ENCODE measurements at places on chromosomes 6 and 20.

DNA sequence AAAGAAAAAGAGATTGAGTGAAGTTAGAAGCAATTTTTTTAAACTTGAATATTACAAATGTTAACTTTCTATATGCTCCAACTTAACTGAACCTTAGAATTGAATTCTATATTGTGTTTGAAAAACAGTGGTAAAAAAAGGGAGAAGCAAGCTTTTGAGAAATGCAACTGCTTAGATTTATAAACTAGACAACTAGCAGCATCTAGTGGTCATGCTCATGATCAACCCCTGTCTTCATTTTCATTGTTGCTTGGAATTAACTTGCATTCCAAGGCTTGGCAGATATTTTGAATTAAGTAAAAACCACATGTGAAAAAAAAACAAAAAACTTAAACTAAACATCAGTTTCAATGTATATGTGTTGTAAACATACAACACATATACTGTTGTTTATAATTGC lies 113.1 kb downstream of the C6orf58 start:
- no peak for DNase-seq

GRCh38 chr20:4585104-4585753 lies 136.5 kb upstream of the PRND start:
- no peak for DNase-seq

- DNase-seq = no peak
These were observed 10.2 kb upstream of the EPB41L1 start for GRCh38 chr20:36144336-36144735.

DNA sequence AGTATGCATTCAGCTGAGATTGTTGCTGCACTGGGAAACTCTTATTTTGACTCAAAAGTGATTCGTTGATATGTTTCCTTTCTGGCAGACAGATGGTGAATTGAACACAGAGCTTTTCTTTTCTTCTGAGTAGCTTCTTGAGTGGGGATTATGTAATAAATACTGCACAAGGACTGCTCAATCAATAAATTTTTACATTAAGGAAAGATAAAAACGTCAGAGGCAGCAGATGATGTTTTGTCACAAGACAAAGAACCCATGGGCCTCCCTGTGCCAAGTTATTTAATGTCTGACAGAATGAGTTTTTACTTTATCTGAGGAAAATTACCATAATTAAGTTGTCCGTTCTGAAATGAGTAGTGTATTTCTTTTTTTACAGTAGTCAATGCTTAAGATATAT lies 460.3 kb downstream of the UTRN start:
- DNase-seq = no peak

DNA sequence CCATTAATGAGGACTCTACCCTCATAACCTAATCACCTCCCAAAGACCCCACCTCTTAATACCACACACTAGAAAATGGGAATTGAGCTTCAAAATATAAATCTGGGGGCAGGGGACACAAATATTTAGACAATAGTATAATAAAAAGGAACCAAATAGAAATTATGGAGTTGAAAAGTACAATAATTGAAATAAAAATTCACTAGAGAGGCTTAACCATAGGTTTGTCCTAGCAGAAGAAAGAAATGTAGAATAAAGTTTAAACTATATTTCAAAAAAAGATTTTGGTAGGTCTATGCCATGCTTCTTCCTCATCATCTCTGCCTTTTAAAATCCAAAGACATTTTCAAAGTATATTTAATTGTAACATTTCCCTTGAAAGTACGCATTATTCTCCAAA lies 19.5 kb upstream of the HLA-DQA1 start:
- no peak for DNase-seq

GRCh38 chr20:62239278-62239879 lies 1.1 kb downstream of the OSBPL2 start:
- no peak for DNase-seq

- peak; percentile 61 for DNase-seq
These were observed 1.2 kb downstream of the TGIF2 start for GRCh38 chr20:36574366-36575135.

DNA sequence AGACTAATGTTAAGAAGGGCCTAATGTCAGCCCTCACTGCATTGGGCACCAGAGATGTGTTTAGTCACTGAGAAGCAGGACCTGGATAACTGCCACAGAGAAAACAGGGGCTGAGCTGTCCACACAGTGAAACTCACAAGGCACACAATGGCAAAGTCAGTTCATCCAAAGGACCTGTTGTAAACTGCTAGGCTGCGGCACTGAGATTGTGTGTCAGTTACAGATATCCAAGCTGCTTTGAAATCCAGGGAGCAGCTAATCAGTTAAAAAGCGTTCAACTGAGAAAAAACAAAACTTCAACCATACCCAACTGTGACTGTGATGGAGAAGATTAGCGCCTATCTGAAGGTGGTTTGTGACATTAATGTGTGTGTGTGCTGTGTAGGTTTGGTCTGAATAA lies 27.8 kb upstream of the TMEM14A start:
- DNase-seq = no peak

GRCh38 chr20:19617256-19617655 lies 140.8 kb upstream of the RIN2 start:
- no peak for DNase-seq

GRCh38 chr6:98847416-98847778 lies 13.0 kb downstream of the POU3F2 start:
- no peak for DNase-seq

GRCh38 chr20:17612287-17612991 lies 42.6 kb downstream of the DSTN start:
- peak; percentile 14 for DNase-seq

DNA sequence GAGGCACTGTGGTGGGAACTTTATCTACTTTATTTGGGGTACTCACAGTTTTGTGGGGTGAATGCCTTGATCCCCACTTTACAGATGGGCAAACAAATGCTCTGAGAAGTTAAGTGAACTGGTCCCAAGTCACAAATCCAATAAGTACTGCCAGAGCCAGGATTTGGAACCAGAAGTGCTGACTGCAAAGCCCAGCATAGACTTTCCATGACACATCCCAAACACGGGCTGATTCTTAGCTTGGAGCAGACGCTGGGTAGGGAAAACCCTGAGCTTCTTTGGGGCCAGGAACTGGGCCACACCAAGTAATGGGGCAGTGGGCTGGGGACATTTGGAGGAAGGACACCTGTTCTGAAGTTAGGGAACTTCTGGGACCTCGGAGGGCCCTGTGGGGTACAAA lies 20.3 kb downstream of the RIN2 start:
- DNase-seq = no peak

- DNase-seq = no peak
These were observed 160.0 kb downstream of the HACE1 start for GRCh38 chr6:104699593-104700329.

DNA sequence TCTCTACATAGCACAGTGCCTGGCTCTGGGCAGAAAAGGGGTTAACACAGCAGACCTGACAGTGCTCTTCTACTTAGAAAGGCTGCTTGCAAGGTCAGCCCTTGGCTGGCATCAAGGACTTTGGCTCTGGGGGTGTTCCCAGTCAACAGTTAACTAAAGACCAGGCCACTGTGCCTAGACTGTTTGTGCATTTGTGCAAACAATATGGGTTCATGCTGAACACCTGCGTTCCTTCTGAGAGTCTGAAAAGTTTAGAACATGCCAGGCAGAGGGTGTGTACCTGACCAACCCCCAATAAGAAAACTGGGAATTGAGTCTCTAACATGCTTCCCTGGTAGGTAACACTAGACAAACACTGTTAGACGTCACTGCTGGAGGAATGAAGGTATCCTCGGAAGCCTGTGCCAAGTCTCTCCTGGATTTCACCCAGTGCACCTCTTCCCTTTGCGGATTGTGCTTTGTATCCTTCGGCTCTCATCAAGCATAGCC lies 110.7 kb downstream of the PDE10A start:
- DNase-seq = no peak

DNA sequence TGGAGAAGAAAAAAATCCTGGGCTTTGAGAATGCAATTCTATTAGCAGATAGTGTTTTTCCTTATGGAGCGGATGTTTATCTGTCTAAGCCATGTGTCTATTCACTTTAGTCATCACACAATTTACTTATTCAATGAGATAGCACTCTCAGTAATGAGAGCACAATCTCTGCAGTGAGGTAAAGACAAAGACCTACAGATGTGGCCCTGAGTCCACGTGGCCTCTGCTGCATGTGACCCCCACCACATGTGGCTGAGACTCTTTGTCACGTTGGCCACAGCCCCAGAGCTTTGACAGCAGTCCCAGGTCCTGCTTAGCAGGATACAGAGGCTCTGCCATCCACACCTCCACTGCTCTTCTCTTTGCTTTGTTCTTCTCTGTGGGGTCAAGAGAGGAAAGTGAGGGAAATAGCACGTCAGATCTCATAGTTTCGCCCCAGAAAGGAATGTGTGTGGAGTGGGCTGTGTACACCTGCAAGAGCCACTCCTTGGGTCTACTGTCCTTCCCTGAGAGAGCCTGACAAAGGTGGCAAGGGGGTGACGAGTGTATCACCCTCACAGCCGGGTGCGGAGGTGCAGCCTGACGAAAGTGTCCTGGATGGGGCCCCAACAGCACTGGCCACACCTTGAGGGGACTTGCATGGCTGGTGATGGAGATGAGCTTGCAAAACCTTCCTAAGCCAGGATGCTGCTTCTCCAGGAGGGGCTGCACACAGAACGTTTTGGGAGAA lies 40.7 kb downstream of the ZNF831 start:
- no peak for DNase-seq

DNA sequence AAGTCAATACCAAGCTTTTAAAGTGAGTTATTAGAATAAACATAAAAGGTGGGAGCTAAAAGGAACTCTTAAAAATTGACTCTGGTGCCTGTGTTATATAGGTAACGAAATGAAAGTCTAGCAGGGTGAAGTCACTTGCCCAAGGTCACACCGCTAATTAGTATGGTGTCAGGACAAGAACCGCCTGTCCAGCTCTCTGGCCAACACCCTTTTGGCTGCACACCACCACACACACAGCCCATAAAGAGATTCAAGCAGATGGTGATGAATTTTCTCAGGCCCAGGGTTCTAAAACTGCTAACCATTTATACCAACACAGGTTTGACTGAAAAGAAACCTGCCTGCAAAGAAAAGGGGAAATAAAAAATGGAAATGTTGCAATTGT lies 20.2 kb downstream of the GFOD1 start:
- DNase-seq = no peak

- no peak for DNase-seq
These were observed 9.5 kb downstream of the NPEPL1 start for GRCh38 chr20:58702161-58702510.

GRCh38 chr20:44657875-44658274 lies 6.4 kb upstream of the ADA start:
- DNase-seq = no peak

DNA sequence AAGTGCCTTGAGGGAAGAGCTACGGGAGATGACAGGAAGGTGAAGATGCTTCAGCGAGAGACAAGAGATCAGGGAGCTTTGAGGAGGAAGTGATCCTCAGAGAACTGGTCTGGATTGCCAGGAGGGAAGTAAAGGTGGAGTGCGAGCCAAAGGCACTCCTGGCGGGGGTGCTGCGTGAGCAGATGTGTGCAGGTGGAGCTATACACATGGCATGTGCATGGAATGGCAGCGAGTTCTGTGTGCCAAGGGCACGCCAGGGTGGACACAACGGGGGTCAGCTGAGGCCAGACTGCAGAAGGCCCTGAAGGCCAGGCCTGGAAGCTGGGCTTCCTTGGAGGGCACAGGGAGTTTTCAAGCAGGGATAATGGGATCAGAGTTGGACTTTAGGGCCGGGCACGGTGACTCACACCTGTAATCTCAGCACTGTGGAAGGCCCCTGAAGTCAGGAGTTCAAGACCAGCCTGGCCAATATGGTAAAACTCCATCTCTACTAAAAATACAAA lies 6.2 kb downstream of the PXMP4 start:
- no peak for DNase-seq

DNA sequence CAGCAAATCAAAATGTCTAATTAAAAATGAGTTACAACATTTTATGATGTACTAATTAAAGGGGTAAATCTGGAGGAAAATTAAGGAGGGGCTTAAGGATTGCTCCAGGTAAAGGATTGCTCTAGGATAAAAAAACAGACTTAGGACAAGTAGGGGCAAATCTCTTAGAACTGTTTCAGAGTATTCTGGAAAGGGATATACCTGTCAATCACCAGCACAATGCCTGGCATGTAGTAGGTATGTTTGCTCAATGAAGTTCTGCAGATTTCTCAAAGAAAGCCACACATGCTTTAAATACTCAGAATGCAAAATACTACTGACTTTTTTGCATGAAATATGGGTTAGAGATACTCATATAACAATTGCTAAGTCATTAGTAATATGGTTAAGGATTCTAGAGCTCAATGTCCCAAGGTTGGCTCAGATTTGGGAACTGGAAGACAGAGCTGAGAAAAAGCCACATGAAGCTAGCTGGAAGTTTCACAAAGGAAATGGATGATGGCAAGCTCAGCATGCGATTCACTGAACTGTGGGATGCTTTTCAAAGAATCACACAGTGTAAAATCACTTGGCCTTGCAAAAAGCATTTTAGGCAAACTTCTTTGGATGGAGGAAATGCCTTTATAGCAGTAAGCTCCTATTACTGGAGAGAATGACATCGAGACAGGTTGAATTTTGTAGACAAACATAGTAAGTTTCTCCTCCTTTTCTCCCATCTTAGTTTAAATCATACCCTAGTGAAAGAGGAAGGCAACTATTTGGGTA lies 72.8 kb downstream of the MAP3K5 start:
- no peak for DNase-seq

DNA sequence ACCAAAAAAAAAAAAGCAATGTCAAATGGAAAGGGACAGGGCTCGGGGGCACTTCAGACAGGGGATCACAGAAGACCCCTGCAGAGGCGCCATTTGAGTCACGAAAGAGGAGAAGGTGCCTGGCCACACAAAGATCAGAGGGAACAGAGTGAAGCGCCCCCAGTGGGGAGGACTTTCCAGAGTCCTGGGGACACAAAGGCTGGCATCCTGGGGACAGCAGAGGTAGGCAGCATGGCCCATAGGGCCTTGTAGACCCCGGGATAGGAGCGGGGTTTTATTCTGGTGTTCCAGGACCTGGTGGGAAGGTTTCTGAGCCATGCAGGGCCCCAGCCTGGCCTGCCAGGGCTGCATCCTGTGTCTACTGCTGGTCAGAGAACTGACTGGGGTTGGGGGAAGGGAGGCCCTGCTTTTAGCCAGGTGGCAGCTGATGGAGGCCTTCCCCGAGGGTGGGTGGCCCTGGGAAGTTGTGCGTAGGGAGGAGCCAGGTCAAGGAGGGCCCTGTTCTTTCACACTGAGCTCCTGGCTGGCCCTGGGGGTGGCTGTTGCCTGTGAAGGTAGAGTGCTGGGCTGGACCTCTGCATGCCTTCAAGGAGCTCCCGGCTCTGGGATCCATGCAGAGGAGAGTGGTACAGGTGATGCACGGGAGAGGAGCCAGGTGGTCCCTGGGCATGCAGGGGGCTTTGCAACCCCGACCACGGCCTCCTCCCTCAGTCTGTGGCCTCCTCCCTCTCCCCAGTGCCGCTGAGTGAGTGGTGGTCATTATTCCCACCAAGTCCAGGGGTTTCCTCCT lies 117.9 kb downstream of the CDH4 start:
- DNase-seq = no peak

- DNase-seq = no peak
These were observed 65.9 kb downstream of the BCAS1 start for GRCh38 chr20:54004445-54004844.

DNA sequence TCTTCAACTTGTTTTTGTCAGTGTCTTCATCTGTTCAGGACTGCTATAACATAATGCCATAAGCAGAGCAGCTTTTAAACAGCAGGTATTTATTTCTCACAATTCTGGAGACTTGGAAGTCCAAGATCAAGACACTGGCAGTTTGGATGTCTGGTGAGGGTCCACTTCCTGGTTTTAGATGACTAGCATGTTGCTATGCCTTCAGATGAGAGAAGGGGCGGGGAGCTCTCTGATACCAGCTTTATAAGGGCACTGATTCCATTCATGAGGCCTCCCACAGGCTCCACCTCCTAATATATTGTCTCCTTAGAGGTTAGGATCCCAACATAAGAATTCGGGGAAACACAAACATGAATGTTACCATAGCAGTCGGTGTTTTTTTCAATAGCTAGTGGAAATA lies 52.9 kb downstream of the FAM83B start:
- DNase-seq = no peak
